Stimulated activated CD4-positive, alpha-beta T cell treated with anti-CD3 and anti-CD28 coated beads, Interleukin-1b, Interleukin-23, amount 100 ng/mL, for 1 hour (primary cell): ENCODE measurements at places on chromosomes 7 and 10.

GRCh38 chr7:92051655-92052054, 82.6 kb downstream of the CYP51A1 start:
- DNase-seq = no peak

DNA sequence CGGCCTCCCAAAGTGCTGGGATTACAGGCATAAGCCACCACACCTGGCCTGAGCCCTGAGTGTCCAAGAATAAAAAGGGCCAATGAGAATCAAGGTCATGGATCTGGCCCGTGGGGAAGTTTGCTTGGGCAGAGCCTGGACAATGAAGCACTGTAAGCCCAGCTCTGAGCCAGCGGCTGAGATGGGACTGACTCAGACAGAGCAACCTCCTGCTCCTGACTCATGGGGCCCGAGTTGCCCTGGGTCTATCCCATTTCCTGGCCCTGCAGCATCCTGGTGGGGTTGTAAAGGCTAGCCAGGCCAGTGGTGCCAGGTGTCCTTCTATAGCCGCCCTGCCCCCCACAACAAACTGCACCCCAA, 5.2 kb upstream of the MYH16 start:
- DNase-seq = no peak

GRCh38 chr7:25643286-25643685, 415.0 kb upstream of the NPVF start:
- DNase-seq = no peak

DNA sequence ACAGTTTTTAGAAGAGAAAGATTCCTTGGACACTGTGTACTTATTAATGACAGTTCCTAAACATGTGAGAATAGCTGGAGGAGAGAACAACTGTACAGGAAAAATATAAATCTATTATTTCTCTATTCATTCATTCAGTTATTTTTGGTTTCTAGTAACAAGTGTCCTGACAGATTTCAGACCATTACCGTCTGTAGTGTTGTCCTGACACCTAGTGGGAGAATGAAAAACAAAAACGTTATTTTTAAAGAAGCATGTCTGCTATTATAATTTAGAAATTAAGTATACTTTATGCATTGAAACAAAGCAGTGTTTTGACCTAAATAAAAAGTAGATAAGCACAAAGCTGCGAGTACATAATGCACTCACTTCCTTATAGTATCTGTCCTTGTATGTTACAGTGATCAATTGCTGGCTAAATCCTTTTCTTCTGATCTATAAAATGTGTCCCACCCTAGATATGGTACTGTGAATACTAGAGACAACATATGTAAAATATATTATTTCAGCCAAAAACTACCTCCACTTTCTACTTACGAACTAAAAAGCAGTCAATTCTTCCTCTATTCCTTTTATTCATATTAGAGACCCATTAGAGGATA, 575.6 kb downstream of the ARL4A start:
- DNase-seq = no peak

- no peak for DNase-seq
These were observed 908.3 kb downstream of the GRID1 start for GRCh38 chr10:85458324-85458723.

DNA sequence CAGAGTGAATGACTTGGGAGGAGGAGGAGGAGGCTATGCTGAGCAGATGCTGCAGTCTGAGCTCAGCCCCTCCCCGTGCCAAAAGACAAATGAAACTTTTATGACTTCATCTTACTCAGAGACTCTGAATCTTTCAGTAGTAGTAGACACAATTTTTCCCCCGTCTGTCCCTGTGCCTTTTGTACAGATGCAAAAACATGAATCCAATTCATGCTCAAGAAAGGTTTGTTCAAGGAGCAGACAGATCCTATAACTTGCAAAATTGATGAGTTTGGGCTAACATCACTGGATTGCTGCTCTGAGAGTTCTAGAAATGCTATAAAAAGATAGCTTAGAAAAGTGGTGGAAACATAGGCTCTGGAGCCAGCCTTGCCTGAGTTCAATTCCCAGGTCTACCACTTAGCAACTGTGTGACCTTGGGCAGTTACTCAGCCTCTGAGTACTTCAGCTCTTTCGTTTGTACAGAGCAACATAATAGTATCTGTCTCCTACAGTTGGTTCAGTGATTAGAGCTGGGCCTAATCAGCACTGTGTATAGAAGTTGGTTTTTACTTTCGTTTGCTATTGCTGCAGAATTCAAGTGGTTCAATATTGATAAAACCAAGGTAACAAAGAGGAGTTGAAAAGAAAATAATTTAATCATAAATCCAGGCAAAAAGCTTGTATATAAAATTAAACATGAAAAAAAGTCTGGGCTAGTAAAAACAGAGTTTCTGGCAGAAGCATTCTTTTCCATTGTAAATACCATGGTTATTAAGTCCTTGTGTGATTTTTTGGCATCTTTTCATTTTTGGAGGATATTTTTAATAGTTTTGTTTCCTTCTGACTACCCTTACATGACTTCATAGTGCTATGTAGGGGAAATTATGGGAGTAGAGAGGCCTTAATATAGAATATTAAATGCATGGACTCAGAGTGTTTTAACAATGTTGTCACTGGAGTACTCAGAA, 174.2 kb upstream of the ZNF32 start:
- no peak for DNase-seq

GRCh38 chr10:23198940-23199767, 7.0 kb downstream of the PTF1A start:
- DNase-seq = no peak

GRCh38 chr7:158050441-158050977, 537.1 kb downstream of the PTPRN2 start:
- no peak for DNase-seq

DNA sequence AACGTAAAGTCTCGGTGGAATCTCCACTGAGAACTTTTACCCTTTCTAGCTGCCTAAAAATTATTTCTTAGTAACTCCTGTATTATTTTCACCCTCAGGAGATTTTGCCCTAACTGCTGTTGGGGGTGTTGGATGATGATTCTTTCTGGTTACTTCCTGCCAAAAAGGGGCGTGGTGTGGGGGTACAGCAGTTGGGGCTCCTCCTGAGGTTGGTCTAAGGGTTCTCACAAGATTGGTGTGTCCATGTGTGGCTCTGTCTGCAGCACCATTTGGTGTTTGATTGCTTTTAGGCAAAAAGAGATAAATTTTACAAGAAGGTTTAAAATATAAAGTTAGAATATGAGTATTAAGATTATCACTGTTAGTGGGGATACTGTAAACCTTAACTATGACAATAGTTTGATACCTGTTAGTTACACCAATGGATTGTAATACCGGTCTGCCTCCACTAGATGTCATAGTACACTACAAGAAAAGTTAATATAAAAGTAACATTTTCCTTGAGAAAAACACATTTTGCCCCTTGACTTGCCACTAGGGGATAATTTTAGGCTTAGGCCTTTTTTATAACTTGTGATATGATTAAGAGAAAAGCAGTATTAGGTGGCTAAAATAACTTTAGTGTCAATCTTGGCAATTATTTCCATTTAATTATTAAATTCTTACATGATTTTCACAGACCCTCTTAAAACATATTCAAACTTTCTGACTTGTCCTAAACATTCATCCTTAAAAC, 928.7 kb downstream of the IPMK start:
- DNase-seq = no peak

- no peak for DNase-seq
These were observed 81.8 kb downstream of the PTPN20 start for GRCh38 chr10:46992803-46993561.

GRCh38 chr7:7731732-7732131, 13.3 kb upstream of the RPA3 start:
- DNase-seq = no peak

DNA sequence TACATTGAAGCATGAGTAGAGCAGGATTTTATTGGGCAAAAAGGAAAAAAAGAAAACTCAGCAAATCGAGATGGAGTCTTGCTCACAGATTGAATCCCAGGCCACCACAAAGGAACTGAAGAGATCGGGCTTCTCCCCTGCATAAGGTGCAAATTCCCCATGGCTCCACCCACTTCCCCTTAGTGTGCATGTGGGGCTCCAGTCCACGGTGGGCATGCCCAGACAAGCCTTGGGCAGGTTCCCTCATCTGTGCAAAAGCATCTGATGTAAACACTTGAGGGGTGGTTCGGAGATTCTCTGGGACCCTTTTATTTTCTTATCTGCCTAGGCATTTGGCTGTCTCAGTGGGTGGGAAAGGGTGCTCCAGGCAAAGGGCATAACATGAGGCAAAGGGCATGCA, 150.7 kb downstream of the CFTR start:
- no peak for DNase-seq

- no peak for DNase-seq
These were observed 47.8 kb upstream of the ELN start for GRCh38 chr7:73980206-73980605.

GRCh38 chr7:50724526-50725520, 57.9 kb downstream of the GRB10 start:
- DNase-seq = no peak
